ENCODE measurements at places on chromosomes 13 and 19.

GRCh38 chr13:29577136-29578051, 18.1 kb downstream of the SLC7A1 start:
- DNase-seq = no peak

DNA sequence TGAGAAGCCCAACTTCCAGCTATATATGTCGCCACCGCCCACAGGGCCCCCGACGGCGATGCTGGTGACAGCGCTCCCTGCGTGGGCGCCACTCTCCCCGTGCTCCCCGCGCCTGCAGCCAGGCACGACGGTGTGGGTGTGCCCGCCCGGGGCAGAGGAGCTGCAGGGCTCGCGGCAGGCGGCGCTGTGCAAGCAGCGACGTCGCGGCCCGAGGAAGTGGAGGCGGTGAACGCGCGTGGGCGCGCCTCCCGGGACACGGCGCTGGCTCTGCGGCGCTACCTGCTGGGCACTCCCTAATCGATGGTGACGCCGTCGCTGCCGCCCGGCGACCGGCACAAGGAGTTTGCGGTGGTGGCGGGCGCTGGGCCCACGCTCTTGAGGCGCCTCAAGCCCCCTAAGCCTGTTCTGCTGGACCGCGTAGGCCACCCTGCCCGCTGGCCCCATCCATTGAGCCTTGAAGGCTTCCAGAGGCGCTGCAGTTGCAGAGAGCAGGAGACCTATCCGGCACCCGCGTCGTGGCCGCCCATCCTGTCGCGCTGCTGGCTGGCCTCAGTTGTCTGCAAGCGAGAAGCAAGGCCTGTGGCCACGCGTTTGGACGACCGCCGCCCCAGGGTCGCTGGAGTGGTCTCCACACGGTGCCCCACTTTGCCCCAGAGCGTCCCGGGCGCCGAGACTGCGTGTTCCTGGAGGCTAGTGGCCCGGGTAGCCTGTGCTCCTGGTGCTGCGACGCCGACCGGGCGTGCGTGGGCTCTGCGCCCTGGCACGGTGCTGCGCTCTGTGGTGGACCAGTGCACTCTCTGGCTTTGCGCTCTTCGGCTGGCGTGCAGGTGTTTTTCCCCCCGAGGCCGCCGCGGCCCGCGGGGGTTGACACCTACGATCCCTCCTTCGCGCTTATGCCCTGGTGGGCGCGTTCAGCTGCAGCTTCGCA, 23.1 kb downstream of the LRFN3 start:
- DNase-seq = no peak

DNA sequence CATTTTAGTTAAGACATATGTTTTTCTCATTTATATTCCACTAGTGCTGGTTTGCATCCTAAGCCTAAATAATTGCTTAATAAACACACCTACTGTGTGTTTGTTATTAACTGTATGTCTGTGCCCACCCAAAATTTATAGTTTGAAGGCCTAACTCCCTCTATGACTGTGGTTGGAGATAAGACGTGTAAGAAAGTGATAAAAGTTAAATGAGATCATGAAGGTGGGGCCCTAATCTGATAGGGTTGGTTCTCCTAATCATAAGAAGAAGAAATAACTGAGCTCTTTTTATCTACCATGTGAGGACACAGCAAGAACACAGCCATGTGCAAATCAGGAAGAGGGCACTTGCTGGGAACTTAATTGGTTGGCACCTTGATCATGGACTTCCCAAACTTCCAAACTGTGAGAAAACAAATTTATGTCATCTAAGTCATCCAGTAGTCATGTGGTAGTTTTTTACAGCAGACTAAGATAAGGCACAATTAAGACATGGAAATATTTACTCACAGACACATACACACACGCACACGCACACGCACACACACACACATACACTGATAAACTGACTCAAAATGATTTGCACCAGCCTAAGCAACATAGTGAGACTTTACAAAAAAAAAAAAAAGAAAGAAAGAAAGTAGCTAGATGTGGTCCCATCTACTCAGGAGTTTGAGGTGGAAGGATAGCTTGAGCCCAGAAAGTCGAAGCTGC, 662.1 kb downstream of the PCDH9 start:
- no peak for DNase-seq

DNA sequence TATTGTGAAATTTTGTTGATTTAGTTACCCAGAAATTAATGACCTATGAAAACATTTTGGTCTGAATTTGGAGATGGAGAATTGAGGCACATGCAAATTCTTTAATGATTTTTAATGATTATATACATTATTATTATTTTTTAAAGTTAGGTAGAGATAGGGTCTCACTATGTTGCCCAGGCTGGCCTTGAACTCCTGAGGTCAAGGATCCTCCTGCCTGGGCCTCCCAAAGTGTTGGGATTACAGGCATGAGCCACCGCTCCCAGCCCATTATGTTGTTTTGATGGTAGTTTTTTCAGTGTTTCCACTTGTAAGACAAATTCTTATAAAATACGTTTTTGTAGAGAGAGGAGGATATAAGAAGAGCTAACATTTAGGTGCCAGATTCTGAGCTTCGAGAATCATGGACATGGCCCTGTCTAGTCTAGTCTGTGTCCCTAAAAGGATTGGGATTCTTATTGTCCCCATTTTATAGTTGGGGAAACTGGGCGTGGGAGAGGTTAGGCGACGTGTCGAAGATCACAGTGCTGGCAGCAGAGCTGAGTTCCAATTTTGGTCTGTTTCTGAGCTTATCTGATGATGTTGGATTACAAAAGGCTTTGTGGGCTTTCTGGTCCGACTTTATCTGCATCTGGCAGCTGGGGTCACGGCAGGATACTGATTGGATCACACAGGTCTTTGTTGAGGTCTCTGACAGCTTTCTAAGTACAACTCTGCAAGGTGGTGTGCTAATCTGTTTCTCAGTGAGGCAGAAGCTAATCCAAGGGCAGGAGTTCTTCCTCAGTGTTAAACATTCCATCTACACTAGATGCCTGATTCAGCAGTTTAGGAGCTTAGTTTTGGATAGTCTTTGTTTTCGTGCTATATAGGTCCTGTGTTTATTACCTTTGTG, 7.5 kb upstream of the WDR88 start:
- no peak for DNase-seq

DNA sequence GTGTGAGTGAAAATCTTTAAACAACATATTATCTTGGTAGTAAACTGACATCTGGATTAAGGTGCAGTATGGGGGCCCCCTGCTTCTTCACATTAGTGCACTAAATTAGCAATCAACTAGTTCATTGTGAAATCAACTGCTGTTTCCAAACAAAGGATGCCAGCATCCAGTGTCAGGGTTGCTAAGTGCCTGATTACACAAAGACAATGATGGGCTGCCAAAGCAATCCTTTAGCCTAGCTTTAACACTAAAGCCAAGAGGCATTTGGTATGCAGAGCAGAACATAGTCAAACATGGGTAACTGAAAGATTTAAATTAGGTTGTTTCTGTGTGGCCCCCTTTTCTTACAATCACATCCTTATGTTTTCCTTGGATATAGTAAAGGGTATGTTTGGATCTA, 543.1 kb upstream of the SLITRK5 start:
- DNase-seq = no peak
